GM23248 (cell line): ENCODE measurements at places on chromosomes 5 and 9. TPM values are rescaled to one million over a fixed set of nuclear protein-coding genes. Genes with fewer than 3 reads are reported as not detected.
A peak's percentile ranks its signal among the peaks of the same experiment; 100 is the strongest.

GRCh38 chr5:119009131-119009530 is 20.8 kb upstream of the DTWD2 start:
- no peaks in the 10 kb centered on the region for H3K36me3 ChIP-seq
- H3K27me3 ChIP-seq = no peaks in the 10 kb centered on the region
- H3K4me1 ChIP-seq = no peaks in the 10 kb centered on the region
- DNase-seq = no peak

DNA sequence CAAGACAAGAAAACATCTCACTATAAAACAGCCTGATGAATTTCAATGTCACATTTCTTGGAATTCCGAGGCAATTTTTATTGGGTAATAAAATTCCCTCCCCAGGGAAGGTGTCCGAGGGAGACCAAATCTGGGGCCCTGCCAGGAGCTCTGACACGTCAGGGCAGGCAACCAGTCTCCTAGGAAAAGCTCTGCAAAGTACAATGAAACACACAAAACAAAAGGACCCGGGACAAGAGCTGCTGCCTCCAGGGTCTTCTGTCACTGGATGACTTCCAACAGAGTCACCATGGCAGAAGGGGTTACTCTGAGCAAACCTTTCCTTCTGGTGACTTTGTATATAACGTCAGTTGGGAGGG is 50.8 kb downstream of the SAXO1 start:
- H3K36me3 ChIP-seq = no peaks in the 10 kb centered on the region
- peaks cover 29% of the 10 kb centered on the region for H3K4me1 ChIP-seq
- H3K27me3 ChIP-seq = no peaks in the 10 kb centered on the region
- no peak overlapping the region for H3K4me3 ChIP-seq

DNA sequence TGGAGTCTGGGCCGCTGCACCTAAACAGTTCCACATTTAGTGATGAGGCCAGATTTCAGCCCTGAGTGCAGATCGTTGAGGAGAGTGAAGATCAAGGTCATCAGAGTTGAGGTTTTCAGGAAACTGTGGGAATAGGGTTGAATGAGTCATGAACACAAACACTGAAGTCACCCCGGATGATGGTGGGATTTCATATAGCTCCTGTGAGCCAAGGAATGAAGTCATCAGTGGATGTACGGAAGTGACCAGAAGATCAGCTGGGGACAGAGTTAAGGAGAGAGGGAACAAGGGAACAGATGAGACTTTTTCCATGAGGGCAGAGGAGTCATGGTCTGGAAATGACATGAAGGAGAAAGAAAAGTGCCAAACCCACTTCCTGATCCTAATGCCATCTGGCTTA is 36.5 kb downstream of the PALM2AKAP2 start:
- no peaks in the 10 kb centered on the region for H3K36me3 ChIP-seq
- no peaks in the 10 kb centered on the region for H3K27me3 ChIP-seq

GRCh38 chr9:137664676-137665075 is 45.9 kb downstream of the EHMT1 start:
- H3K4me1 ChIP-seq = no peaks in the 10 kb centered on the region
- H3K27me3 ChIP-seq = no peaks in the 10 kb centered on the region
- no peak overlapping the region for H3K4me3 ChIP-seq
- H3K36me3 ChIP-seq = no peaks in the 10 kb centered on the region
- H3K27ac ChIP-seq = no peak overlapping the region

- no peak overlapping the region for H3K4me3 ChIP-seq
- H3K4me1 ChIP-seq = no peaks in the 10 kb centered on the region
- H3K36me3 ChIP-seq = no peaks in the 10 kb centered on the region
- H3K27me3 ChIP-seq = no peaks in the 10 kb centered on the region
- DNase-seq = no peak
Measured at GRCh38 chr5:119899981-119900380, 270.6 kb downstream of the FAM170A start.

- no peaks in the 10 kb centered on the region for H3K36me3 ChIP-seq
- no peak overlapping the region for H3K4me3 ChIP-seq
- H3K27me3 ChIP-seq = no peaks in the 10 kb centered on the region
- DNase-seq = no peak
- peaks cover 13% of the 10 kb centered on the region for H3K4me1 ChIP-seq
- H3K27ac ChIP-seq = no peak overlapping the region
Measured at GRCh38 chr5:61455179-61456006, 123.3 kb downstream of the ZSWIM6 start.

GRCh38 chr5:178273665-178274541 is 41.3 kb upstream of the PHYKPL start:
- DNase-seq = peak; percentile 20
- H3K27me3 ChIP-seq = no peaks in the 10 kb centered on the region; the same call in 1 of the 2 replicates
- no peaks in the 10 kb centered on the region for H3K4me1 ChIP-seq
- H3K27ac ChIP-seq = no peak overlapping the region
- no peaks in the 10 kb centered on the region for H3K36me3 ChIP-seq
- no peak overlapping the region for H3K4me3 ChIP-seq

DNA sequence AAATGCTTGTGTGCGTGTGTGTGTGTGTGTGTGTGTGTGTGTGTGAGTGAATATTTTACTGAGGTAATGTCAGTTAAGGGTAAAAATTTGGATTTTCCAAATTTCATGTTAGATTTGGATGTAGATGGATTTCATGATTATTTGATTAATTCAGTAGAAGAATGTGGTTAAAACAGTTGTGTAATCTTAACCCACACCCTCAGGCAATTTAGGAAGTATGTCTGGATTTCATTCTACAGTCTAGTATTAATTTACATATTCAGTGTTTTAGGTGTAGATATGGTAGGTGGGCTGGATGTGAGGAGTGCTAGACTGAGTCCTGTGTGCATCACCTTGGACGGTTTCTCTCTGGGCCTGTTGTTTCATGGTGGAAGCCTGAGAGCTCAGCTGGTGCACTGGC is 99.1 kb upstream of the CKMT2 start:
- no peak for DNase-seq
- no peak overlapping the region for H3K4me3 ChIP-seq
- no peaks in the 10 kb centered on the region for H3K36me3 ChIP-seq
- H3K4me1 ChIP-seq = no peaks in the 10 kb centered on the region
- H3K27me3 ChIP-seq = no peaks in the 10 kb centered on the region
- H3K27ac ChIP-seq = no peak overlapping the region

Gene SLC6A19
- not detected in 2 replicates for total RNA-seq

Gene SLC1A3
- 1.8 and 2.5 TPM in 2 replicates for total RNA-seq

Gene PCA3
- not detected in 2 replicates for total RNA-seq
